D721Med (cell line): ENCODE measurements at places on chromosomes 1 and 21.

- DNase-seq: no peak
Observed at GRCh38 chr21:31752352-31752751, 20.4 kb upstream of the SCAF4 start.

- no peak for DNase-seq
Observed at GRCh38 chr1:30657131-30658013, 66.0 kb downstream of the MATN1 start.

DNA sequence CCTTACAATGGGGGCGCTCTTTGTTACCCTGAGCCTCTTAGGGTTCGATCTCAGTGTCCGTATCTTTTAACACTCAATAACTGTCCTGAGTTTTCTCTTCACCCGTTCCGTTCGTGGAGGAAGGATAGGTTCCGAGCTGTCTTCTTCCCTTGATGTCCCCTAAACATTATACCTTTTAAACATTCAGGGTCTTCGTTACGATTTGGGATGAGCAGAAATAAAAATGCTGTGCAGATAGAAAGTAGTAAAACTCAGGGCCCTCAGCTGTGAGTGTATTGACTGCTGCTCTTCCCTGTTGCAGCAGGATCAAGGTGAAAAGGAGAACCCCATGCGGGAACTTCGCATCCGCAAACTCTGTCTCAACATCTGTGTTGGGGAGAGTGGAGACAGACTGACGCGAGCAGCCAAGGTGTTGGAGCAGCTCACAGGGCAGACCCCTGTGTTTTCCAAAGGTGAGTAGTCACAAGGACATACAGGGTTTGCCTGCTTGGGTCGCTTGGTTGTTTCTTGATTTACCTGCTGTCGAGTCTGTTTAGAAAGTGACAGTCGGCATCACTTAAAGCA is 784 bp downstream of the RPL11 start:
- DNase-seq: no peak

GRCh38 chr1:8425150-8425780 is 107.4 kb downstream of the SLC45A1 start:
- DNase-seq: no peak

GRCh38 chr1:229454056-229454455 is 20.2 kb upstream of the ACTA1 start:
- DNase-seq: no peak

DNA sequence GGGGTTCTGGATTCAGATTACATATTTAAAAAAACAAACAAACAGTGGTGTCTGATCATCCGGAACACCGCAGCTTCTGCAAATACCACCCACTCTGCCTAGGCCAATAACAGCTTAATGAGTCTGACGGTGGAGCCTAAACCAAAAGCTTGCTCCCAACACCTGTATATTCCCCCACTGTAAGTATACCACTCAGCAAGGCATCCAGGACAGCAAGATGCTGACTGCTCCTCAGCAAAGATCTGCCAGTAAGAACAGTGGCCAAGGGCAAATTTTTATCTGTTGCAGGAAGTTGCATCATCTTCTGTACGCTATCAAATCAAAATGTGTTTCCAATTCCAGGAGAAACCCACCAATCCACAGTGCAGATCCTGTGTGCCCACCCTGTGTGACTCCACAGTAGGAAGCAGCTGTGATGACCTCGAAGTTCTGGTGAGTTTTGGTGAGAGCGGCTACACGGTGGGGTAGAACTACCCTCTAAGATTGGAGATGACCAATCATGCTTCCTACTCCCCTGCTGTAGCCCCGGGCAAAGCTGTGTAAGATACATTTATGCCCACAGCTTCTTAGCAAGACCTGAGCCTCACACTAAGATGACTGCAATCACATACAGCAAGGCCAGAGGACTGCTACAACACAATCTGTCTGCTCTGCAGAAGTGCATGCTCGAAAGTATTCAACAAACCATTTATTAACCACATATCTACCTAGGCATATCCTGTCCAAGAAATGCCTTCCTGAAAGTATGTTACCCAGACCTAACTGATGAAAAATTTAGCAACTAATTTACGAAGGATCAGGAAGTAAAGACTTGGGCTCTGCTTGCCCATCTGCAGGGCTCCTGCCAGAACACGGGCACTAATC is 30.5 kb downstream of the SIPA1L2 start:
- no peak for DNase-seq

GRCh38 chr1:42753070-42753469 is 13.0 kb upstream of the CLDN19 start:
- DNase-seq: no peak

- DNase-seq: no peak
Observed at GRCh38 chr1:150530491-150531159, 15.1 kb downstream of the FALEC start.

GRCh38 chr1:85936057-85936456 is 220.5 kb downstream of the COL24A1 start:
- DNase-seq: no peak

DNA sequence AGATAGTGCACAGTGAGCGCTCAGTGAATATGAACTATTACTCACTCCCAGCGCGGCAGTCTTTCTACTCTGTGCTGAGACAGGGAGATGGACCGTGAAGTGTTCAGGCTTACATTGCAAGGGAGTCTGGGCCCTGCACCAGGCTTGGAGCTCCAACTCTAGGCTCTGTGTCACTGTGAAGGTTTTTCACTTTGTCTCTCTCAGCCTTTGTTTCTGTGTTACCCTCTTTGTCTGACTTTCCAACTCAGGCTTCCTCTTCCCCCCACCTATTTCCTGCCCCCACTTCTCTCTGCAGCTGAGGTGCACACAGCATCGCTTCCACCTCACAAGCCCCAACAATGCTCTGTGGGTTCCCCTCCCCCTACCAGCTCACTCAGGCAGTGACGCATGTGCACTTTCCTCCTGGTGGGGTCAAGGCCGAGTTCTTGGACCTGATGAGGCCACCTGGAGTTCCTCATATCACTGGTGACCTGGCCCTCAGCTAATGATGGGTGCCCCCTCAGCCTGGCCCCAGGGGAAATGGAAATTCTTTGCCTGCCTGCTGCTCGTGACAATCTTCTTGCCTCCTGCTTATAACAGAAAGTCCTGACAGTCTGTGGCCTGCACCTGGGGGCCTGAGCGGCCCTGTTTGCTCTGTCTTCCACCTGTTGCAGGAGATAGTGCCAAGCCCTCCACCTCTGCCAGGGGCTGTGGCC is 1.1 kb upstream of the LCK start:
- no peak for DNase-seq

DNA sequence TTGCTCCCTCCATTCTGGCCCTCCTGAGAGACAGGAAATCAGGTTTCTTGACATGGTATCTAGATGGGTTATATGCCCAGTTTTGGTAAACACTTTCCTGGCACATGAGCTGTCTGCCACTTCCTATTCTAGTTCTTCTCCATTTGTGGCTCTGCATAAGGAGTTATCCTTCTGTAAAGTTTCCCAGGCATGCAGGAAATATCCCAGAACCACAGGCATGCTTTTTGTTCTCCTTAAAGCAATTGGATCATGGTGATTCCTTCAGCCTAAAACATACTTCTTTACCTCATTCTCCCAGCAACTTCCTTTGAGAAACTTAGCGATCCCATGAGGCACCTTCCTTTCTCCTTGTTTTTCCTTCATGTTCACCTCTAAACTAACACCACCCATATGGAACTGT is 199.8 kb downstream of the CRB1 start:
- DNase-seq: no peak

- no peak for DNase-seq
Observed at GRCh38 chr1:111497592-111497991, 5.8 kb downstream of the ADORA3 start.

DNA sequence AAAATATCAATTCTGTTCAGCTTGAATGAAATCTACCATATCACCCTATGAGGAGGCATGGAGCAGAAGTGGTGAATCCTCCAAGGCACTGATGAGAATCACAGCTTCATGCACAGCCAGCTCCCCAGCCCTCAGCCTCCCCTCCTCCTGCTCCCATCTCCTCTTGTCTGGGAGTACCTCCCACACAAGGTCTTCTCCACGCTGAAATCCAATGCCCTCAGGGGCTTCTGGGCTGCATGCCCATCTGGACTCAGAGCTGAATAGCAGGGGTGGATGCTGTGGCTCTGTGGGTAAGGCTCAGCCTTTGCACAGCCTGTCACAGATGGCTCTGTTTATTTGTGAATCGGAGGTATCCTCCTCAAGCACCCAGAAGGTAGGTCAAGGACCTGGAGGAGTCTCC is 48.6 kb downstream of the KCNC4 start:
- DNase-seq: no peak

DNA sequence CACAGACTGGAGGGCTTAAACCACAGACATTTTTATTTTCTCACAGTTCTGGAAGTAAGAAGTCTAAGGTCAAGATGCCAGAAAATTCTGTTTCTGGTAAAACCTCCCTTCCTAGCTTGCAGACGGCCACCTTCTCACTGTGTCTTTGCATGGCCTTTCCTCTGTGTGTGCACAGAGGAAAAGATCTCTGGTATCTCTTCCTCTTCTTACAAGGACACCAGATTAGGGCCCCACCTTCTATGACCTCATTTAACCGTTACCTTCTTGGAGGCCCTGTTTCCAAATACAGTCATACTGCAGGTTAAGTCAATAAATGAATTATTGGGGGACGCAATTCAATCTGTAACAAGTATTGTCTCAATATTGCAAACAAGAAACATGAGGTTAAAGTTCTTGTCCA is 63.0 kb upstream of the PRDX6 start:
- no peak for DNase-seq

GRCh38 chr1:109985247-109986053 is 885 bp downstream of the AHCYL1 start:
- no peak for DNase-seq

- DNase-seq: no peak
Observed at GRCh38 chr1:94560333-94560732, 18.8 kb upstream of the F3 start.

GRCh38 chr1:147390185-147390542 is 147.7 kb downstream of the CHD1L start:
- no peak for DNase-seq

DNA sequence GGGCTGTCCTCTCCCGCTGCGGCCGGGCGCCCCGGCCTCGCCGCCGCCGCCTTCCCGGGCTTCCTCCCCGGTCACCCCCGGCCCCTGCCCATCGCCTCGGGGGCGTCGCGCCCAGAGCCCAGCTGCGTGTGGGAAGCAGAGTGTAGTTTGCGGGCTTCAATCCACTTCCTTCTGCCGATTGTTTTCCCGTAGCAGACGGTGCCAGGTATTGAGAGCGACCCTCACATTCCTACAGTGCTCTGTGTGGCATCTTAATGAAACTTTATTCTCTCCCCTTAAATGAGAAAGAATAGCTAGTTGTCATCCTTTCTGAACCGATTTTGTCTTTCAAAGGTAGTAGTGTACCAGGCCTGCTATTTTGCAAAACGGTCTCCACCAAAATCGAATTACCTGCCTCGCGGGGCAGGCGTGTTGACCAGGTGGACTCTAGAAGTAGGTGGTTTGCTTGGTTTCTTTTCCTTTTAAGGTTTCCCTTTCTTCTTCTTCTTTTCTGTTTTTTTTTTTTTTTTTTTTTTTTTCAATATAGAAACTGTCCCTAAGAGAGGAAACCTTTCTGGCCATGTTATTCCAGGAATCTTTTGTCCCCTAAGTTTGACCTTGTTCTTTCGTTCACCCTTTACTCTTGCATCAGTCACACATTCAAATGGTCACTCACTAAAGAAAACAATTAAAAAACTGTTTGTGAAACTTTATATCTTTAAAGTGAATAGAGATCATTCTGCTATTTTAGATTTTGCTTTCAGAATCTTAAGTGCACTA is 881 bp downstream of the USP25 start:
- DNase-seq: no peak

DNA sequence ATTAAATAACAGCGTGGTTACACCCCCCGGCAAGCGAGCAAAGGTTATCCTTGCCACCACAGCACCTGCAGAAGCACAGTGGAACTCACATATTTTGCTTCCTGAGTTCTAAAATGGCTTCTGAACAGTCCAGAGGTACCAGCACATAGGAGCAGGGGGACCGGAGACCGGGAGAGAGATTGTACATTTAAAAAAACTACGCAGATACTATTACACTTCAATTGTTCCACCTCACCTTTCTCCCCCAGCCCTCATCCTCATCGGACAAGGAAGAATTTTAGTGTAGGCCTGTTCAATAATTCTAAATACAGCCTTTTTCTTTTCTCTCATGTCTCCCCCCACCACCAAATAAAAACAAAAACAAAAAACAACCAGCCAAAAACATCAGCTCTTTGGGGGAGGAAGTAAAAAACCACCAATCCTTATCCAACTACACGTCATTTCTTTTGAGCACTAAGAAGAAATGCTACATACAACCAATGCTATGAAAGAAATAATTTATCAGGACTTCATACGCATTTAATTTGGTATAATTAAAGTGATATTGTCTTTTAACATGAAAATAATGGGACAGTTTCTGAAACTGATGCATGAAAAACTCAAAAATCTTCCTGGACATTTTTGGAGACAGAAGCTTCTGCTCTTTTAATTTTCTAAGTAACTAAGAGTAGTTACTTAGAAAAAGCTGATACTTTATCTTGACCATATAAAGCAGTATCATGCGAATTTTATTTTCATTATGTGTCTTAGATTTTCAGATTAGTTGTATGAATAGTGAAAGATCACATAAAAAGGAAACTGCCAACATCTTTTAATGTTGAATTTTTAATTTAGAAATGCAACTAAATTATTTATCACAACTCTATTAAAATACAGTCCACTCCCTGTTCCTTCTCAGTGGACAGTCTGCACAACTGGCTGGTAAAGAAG is 9.1 kb downstream of the CDKN2C start:
- DNase-seq: no peak

DNA sequence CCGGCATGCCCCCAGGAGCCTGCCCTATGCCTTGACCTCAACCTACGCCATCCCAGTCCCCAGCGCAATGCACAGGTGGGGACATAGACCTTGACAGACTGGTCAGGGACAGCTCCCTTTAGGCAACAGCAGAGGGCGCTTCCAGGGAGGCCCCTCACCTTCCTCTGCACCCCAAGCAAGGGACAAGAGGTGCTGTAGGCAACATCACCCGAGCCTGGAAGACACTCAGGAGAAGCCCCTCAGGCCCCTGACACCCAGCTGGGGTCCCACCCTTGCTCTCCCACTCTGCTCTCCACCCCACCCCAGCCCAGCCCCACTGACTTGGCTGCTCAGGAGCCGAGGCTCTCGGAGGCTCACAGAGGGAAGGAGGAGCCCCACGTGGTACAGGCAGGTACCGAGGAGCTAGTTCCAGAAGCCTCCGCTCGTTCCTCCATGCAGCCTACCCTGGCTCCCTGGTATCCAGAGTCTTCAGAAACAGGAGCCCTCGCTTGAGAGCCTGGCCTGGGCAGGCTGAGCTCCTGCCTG is 2.4 kb upstream of the WNT3A start:
- DNase-seq: peak; percentile 56
